ENCODE measurements at places on chromosomes 3 and 15.
A peak's percentile ranks its signal among the peaks of the same experiment; 100 is the strongest.

- DNase-seq = no peak
Observed at GRCh38 chr3:63438826-63439371, 160.8 kb downstream of the SYNPR start.

- DNase-seq = peak; percentile 98
Observed at GRCh38 chr3:129950318-129951046, 24.0 kb upstream of the TRH start.

- no peak for DNase-seq
Observed at GRCh38 chr3:78873641-78874040, 894.2 kb downstream of the ROBO1 start.

DNA sequence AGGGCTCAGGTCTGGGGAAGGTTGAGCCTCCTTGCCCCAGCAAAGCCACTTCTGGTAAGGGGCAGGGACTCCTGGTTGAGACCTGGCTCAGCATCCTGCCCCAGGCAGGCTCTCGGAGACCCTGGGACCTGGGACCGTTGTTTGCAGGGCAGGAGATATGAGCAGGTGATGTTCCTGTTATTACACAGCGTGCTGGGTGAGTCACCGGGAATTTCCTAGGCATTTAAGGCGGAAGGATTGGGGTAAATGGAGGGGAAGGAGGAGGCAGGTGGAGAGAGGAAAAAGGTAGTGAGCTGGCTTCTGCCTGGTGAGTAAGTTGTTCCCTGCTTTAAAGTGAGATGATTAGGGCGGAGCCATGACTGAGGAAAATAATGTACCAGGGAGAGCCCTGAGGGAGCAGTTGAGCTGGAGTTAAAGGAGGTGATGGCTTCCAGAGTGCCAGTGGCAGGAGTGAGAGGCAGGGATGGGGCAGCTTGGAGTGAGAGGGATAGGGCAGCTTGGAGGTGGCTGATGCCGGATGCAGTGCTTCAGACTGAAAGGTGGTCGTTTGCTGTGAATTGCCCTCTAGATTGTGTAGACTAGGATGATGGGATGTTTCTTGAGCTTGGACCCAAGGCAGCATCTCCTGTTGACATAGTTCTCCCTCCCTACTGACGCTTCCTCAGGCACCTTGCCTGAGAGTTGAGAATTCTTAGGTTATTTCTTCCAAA, 79.4 kb downstream of the AAGAB start:
- DNase-seq = no peak

DNA sequence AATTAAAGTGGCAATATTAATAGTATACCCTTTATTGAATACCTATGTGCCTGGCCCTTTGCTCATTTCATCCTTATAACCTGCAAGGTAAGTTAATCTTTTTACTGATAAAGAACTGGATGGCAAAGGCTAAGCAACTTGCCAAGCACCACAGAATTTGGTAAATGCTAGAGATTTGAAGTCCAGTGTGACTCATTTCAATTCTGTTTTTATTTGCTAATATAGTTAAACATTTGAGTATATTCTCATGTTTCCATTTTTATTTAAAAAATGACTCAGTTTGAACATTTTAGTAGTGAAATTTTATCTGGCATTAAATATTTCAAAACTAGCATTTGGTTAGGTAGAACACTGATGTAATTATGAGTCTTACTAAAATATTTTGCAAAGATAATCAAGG, 11.3 kb downstream of the PFN2 start:
- no peak for DNase-seq

Measured in AML-193 (cell line).